Stimulated activated CD4-positive, alpha-beta T cell treated with anti-CD3 and anti-CD28 coated beads, TNF-alpha, amount 100 ng/mL, for 24 hours (primary cell): ENCODE measurements at places on chromosomes 1 and 21.
A peak's percentile ranks its signal among the peaks of the same experiment; 100 is the strongest.

- DNase-seq, result no peak
Observed at GRCh38 chr1:12095452-12096263, 32.6 kb downstream of the TNFRSF8 start.

DNA sequence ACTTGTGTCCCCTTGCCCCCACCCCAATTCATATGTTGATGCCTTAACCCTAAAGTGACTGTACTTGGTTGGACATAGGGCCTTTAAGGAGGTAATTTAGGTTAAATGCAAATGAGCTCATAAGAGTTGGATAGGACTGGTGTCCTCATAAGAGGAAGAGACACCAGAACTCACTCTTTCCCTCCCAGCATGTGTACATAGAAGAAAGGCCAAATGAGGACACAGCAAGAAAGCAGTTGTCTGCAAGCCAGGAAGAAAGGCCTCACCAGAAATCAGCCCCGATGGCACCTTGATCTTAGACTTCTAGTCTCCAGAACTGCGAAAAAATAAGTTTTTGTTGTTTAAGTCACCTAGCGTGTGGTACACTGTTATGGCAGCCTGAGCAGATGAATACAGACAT, 45.5 kb downstream of the RAB3GAP2 start:
- DNase-seq, result no peak

DNA sequence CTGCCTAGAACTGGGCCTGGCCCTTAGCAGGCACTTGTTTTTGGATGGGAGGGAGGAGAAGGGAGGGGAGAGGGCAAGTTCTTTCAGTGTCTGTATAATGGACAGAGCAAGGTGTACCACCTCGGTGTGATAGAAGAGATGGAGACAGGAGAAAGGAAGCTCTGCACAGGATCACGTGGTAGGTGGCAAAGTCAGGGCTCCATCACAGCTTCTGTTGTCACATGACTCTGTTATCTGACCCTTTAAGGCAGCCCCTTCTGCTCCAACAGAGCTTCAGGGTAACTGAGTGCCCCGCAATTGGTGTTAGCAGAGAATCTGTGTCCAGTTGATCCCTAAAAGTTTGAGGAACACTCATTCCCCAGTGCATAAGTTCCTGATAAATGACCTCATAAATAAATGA, 16.5 kb upstream of the ETS2 start:
- DNase-seq, result no peak

DNA sequence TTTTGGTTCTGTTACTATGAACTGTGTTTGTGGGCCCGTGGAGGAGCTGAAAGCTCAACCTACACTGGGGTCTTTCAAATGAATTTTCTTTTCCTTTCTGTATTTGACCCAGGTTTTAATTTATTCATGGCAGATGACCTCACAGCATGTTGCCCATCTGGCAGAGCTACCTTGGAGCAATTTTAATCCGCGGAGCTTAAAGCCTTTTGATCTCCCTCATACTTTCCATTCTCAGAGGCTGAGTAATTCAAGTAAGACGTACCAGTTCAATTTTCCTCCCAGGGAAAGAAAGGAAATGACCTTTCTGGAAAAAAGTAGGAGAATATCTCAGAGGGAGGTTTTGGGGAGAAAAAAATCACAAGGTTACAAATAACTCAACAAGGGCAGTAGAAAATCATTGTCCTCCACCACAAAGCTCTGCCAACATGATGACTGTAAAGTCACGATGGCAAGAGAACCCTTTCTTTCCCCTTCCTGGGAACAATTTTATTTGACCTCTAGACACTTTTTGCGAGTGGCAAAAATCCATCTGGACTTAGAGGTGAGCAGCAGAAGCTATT, 21.6 kb upstream of the PCP4 start:
- DNase-seq, result no peak

- DNase-seq, result peak; percentile 85
Observed at GRCh38 chr1:156126630-156127534, 12.4 kb downstream of the LMNA start.

- DNase-seq, result no peak
Observed at GRCh38 chr1:24094554-24094953, 17.4 kb downstream of the MYOM3 start.

GRCh38 chr1:85952460-85952859, 204.1 kb downstream of the COL24A1 start:
- no peak for DNase-seq

DNA sequence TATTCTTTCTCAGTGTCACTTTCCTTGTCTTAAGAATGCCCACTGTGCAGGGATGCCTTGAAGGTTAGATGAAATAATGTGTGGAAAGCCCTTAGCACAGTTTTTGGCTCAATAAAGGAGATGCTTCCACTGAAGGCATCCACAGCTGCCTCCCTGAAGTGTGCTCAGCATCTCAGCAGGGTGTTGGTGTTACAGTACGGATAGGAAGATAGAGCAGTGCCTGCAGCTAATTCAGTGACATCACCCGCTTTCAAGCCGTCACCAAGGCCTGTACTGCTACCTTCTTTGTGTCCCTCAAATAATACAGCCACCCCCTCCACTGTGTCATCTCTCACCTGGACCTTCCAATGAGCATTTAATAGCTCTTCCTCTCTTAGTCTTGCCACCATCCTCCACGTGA, 59.0 kb downstream of the NDUFS5 start:
- no peak for DNase-seq

DNA sequence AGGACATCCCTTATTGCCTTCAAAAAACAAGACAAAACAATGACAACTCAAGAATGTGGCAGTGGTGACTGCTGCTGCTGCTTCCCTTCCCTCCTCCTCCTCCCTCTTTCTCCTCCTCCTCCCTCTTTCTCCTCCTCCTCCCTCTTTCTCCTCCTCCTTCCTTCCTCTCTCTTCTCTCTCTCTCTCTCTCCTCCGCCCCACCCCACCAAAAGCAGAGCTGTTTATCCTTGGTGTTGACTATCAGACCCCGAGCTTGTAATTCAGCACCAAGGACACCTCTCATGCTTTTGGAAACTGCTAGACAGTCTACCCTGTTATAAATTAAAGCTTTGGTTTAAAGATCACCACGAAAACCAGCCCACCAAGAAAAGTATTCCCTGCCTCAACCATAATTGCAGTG, 72.4 kb upstream of the IFNAR2 start:
- DNase-seq, result no peak

DNA sequence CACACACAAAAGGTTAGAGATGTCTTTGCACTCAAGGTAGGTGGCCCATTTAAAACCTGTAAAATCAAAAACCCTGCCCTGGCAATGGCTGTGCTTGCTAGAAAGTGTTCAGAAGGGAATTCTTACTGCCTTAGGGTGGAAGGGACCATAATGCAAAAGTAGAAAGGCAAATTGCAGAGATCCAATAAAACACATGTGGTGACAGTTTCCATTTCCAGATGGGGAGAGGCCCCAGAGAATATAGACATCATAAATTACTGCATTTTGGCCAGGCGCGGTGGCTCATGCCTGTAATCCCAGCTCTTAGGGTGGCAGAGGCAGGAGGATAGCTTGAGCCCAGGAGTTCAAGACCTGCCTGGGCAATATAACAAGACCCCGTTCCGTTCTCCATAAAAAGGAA, 13.0 kb downstream of the FMO1 start:
- no peak for DNase-seq

- no peak for DNase-seq
Observed at GRCh38 chr1:1833916-1834325, 55.7 kb upstream of the NADK start.

DNA sequence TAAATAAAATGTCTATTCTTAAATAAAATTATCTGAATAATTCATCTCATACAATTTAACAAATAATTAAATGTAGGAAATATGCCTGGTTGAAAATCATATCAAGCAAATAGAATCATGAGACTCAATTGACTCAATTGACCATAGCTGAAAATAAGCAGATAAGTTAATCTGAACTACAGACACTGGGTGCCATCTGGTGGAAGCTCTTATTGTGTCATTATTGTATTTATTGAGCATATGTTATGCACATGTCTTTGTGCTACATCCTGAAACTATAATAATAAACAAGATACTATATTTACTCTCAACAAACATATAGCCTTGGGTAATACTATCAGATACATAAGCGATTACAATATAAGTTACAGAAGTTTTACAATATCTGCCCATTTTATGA, 41.0 kb downstream of the BRINP3 start:
- DNase-seq, result no peak

DNA sequence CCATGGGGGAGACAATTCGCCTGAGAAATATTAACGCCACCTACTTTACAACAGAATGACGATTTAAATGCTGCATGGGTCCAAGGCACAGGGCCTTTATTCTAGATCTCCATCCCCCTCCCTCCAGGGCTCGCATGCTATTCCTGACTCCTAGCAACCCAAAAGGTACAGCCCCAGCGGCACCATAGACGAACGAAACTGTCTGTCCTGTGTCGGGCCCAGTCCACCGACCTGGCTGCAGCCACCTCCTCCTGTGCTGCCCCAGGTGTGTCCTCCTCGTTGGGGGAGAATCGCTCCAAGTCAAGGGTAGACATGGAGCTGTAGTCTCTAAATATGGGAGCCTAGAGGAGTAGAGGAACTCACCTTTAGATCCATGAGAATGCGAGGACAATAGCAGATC, 196.5 kb downstream of the TOMM20 start:
- no peak for DNase-seq

DNA sequence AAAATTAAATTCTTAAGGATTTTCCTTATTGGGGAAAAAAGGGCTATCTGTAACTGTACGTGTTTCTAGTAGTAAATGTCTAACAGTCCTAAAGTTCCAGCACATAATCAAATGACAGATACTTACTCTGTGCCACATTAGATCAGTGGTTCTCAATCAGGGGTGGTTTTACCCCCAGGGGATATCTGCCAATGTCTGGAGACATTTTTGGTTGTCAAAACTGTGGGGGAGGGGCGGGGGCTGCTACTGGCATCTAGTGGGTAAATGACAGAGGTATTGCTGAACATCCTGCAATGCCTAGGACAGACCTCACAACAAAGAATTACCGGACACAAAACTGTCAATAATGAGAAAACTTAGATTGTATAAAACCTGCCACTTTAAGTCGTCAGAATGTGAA, 33.4 kb upstream of the PTPRC start:
- no peak for DNase-seq

DNA sequence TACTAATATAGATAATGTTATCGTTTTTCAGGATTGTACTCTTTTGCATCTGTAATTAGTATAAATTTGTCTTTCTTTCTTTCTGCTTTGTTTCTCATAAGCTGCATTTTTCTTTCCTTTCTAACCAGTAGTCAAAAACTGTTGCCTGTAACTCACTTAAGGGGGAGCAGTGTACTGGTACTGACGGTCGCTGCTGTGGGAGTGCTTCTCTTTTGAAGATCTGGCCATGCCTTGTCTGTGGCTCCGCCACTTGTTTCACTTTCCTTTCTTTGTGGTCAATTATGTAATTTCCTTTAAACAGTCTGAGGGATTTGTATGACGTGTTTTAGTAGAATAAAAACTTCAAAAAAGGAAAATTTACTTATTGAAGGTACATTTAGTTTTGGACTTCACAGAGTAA, 37.0 kb downstream of the MIA3 start:
- peak; percentile 39 for DNase-seq

DNA sequence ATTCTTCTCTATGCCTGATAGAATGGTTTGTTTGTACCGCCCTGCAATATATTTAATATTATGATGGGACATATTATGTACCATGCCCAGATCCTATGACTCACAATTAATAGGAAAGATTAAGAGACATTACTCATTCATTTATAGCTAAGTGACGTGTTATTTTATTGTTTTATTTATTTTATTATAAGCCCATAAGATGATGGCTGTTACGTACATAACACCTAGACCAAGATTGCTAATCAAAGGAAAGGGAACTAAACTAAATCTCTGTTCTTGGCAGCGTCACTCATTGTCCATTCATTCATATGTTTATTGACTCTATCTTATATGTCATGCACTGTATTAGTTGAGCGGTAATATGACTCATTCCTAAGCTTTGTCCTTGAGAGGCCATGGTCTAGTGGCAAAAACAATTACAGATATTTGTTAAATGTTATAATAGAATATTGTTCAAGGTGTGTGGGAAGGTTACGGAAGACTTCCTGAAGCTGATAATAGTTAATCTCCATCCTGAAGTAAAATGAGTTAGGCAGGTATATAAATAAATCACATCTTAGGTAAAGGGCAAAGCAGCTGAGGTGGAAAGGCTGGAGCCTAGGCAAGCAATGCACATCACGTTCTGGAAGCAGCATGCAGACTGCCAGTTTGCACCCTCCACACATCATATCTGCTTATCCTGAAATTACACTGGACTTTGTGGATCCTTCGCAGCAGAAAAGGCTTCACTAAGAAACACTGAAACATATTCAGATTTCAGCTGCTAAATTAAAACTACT, 16.6 kb upstream of the CD55 start:
- DNase-seq, result no peak

DNA sequence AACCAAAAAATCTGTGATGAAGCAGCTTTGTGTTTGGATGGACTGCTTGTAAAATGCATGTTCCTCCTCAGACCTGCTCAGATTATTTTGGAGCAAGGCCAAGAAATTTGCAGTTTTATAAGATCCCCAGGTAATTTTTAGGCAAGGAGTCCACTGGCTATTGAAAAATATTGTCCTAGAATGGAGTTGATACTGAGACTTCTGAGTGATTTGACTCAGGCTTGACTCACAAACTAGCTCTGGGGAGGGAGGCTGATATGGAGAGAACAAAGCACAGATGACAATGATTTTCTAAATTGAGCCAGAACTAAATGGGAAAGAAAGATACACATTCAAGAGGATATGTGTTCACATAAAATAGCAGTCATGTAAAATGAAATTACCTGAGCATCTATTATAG, 36.7 kb downstream of the AGL start:
- no peak for DNase-seq

GRCh38 chr21:16537501-16537900, 807.7 kb downstream of the USP25 start:
- no peak for DNase-seq

DNA sequence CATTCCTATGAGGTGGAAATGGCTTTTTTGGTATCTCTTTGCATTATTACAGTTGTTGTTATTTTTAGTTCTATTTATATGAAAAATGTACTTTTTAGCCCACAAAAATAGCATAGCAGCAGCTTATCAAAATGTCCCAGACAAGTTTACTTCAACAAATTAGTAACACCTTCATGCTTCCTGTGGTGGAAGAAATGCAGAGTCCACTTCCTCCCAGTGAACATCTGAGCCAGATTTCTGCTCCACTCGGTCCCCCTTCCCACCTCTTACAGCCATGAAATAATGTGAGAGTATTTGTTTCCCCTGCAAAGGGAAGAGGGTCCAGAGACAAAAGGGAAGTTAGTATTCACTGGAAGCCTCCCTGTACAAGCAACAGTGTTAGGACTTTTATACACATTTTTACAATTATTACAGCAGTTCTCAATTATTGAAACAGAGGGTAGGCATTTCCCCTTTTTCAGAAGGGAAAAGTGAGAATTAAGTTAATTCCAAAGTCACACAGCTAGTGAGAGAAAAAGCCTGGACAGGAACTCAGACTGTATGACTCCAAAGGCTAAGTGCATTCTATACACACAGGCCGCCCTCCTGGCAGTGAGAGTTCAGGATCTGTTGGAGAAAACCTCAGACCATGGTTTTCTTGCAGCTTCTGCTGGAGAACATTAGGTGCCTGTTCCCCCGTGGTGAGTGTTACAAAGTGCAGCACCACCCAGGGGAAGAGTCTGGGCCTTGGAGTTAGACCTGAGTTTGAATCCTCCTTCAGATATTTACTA, 126.5 kb downstream of the PBX1 start:
- no peak for DNase-seq

- no peak for DNase-seq
Observed at GRCh38 chr1:19055701-19056100, 99.2 kb upstream of the IFFO2 start.
